Stimulated activated CD8-positive, alpha-beta memory T cell treated with anti-CD3 and anti-CD28 coated beads, Interleukin-12 subunit alpha, Interleukin-12 subunit beta, amount 100 ng/mL, for 1 hour (primary cell): ENCODE measurements at places on chromosomes 12 and 14.

DNA sequence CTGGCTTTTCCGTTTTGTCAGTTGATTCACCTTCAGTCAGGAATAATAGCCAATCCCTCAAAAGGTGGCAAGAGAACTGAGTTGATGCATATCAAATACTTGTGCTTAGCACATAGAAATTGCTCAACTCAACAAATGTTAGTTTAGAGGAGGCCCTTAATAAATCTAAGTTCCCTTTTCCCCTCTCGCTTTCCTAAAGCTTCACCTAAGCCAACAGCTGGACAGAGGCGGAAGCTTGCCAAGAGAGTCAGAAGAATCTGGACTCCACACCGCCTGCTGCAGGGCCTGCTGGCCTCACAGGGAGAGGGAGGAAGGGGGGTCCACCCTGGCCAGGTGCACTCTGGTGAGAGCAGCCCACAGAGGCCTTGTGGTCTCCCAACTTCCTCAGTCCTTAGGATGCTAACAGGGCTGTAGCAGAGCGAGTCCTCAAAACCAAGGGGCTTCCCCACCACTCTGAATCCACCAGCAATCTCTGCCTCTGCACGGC lies 213.1 kb downstream of the CHST11 start:
- no peak for DNase-seq

DNA sequence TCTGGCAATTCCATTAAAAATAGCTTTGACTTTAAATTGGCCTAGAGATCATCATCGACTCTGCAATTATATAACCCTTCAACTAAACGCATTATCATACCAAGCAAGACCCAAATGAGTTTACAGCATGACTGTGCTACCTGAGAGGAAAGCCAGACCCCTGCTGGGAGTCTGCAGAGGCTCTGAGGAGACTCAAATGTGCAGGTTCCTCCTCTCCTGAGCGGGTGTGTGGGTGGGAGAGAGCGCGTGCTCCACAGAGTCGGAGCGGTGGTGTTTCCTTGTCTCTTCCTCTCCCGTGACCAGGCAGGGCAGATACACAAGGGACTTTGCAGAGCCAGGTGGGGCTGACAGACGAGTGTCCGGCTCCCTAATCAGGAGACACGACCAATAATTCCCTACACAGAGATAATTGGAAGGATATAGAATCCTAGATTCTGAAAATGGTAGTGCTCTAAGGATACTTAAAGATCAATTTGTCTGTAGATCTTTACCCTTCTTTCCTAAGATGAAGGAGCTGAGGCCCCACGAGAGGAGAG lies 74.1 kb downstream of the SLC8A3 start:
- DNase-seq, result no peak

GRCh38 chr12:54390668-54391551 lies 6.4 kb upstream of the ZNF385A start:
- DNase-seq, result peak; percentile 47

DNA sequence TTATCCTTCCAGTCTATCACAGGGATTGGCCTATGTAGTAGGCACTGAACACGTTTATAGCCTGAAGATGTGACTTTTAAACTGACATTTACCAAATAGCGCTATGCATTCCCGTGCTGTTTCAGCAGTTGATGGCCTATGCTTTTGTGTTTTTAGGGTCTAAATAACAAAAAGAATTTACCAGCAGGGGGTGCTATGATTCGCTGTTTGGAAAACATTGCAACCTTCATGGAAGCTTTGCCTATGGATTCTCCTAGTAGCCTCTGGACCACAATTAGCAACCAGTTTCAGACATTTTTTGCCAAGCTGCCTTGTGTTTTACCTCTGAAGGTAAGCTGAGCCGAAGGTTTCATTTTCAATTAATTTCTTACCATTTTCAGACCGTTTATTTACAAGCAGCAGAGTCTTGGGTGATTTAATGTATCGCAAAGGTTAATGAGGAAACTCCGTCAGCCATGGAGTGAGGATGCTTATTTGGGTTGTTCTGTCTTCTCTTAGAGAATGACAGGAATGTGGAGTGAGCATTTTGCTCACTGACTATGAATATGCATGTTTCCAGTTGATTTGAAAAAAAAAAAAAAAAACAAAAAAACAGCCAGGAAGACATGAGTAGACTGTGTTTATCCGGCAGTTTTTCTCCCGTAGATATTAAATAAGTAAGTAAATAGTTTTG lies 133.1 kb downstream of the PRIMA1 start:
- no peak for DNase-seq

GRCh38 chr12:102976609-102977280 lies 19.3 kb downstream of the ASCL1 start:
- no peak for DNase-seq

DNA sequence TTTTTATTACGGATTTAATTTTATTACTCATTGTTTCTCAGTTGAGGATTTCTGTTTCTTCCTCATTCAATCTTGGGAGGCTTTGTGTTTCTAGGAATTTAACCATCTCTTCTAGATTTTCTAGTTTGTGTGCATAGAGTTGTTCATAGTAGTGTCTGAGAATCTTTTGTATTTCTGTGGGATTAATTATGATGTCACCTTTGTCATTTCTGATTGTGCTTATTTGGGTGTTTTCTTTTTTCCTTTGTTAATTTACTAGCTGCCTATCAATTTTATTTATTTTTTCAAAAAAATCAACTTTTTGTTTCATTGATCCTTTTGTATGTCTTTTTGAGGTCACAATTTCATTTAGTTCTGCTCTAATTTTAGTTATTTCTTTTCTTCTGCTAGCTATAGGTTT lies 75.9 kb downstream of the IFNG-AS1 start:
- no peak for DNase-seq

DNA sequence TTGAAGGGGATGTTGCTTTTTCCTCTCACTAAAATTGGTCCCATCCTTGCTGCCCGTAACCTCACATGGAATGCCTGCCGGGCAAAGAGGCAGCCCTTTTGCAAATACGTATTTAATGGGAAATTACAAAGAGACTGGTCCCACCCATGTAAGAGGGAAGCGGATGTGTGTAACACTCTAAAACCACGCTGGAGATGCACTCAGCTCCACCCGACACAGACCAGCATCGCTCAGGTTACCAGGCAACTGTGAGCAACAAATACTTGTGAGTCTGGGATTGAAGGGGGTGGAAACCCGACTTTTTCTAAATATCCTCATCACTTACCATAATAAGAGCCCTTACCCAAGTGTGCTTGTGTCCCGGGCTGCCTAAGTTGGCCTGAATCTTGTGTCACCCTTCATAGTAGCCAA lies 47.7 kb downstream of the ELK3 start:
- peak; percentile 57 for DNase-seq

GRCh38 chr12:62911286-62911685 lies 23.7 kb downstream of the PPM1H start:
- no peak for DNase-seq

- DNase-seq, result no peak
Measured at GRCh38 chr14:70827347-70827746, 18.0 kb upstream of the MAP3K9 start.

DNA sequence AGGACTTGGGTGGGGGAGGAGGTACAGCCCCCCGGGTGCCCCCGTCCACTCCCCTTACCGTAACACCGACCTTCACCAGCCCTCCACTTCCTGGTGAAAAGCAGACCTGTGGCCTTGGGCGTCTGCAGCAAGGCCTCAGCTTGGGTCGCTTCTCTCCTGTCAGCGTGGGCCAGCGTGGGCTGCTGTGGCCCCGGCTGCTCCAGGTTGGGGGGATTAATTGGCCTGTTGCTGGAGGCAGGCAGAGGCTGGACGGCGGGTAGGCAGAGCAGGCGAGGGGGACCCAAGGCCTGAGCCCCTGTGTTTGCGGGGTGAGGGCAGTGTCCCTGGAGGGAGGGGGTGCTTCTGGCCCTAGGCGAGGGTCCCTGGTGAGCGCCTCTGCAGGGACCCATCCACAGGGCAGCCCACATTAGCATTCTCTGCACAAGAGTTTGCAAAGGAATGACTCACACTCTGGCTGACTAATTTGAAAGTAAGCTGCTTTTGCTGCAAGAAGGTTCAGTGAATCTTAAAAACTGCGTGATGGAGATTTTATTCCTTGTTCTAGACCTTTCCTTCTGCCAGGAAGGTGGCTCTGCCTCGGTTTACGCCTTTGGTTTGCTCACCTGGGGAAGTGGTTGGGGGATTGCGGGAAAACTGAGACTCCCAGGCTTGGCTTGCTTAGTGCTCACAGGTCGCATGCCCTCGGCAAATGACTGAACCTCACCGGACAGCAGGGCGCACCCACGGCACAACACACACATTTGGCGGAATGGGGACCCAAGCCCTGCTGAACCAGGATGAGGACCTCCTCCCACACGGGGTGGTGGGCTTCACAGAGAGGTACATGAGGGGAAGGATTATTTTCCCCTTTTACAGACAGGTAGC lies 37.9 kb upstream of the DLK1 start:
- DNase-seq, result no peak

GRCh38 chr12:109880938-109881337 lies 597 bp upstream of the GLTP start:
- DNase-seq, result no peak

DNA sequence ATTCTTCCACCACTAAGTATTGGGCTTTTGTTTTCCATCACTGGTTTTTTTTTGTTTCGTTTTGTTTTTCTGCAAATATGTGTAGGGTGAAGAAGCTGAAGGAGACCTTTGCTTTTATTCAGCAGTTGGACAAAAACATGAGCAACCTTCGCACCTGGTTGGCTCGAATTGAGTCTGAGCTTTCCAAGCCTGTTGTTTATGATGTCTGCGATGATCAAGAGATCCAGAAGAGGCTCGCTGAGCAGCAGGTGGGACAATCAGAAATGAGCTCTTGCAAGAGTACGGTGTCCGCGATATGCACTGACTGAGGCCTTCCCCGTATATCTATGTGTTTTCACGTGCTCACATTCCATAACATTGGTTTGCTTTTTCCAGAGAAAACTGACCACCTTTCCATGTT lies 91.5 kb downstream of the ESR2 start:
- no peak for DNase-seq

- no peak for DNase-seq
Measured at GRCh38 chr12:996881-997280, 5.9 kb downstream of the ERC1 start.

GRCh38 chr12:74963867-74964331 lies 245.7 kb downstream of the KCNC2 start:
- DNase-seq, result no peak

DNA sequence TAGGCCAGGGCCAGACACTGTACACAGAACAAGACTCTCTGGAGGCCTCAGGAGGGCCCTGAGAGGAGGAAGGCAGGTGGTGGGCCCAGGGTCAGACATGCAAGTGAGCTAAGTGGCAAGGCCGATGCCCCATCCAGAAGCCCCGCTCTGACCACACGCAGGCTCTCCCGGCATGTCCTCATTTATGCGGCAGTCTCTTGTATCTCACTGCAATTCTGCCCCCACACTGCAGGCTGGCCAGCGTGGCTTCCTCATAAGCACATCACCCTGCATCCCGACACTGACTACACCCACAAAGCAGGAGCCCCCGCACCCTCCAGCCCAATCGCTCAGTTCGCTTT lies 17.5 kb downstream of the SSH1 start:
- DNase-seq, result no peak

- DNase-seq, result no peak
Measured at GRCh38 chr14:26925876-26926584, 328.2 kb upstream of the NOVA1 start.

GRCh38 chr12:94244165-94245133 lies 96.1 kb downstream of the PLXNC1 start:
- no peak for DNase-seq

GRCh38 chr12:79426121-79426520 lies 264.6 kb downstream of the PAWR start:
- DNase-seq, result no peak

GRCh38 chr14:63229330-63230059 lies 25.3 kb downstream of the RHOJ start:
- no peak for DNase-seq

DNA sequence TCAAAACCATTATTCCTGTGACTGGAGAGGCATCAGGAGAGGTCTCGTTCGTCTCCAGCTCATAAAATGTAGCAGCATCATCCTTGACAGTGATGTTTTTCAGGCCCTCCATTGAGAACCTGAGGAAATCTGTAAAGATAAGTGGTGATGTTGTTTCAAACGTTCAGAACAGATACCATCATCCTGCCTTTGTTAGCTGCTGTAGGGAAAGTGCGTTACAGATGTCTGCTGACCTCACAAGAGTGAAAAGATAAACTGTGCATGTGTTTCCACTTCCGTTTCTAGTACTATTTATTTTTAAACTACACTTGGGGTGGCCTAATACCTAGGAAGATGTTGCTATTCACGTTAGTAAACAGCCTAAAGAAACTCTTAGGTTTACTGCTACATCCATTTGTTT lies 28.4 kb downstream of the BCL2L14 start:
- no peak for DNase-seq

- peak; percentile 2 for DNase-seq
Measured at GRCh38 chr14:39368261-39368959, 63.8 kb downstream of the FBXO33 start.

GRCh38 chr12:59834659-59835474 lies 239.0 kb downstream of the SLC16A7 start:
- DNase-seq, result no peak

- DNase-seq, result no peak
Measured at GRCh38 chr12:16520328-16520727, 85.6 kb downstream of the LMO3 start.

DNA sequence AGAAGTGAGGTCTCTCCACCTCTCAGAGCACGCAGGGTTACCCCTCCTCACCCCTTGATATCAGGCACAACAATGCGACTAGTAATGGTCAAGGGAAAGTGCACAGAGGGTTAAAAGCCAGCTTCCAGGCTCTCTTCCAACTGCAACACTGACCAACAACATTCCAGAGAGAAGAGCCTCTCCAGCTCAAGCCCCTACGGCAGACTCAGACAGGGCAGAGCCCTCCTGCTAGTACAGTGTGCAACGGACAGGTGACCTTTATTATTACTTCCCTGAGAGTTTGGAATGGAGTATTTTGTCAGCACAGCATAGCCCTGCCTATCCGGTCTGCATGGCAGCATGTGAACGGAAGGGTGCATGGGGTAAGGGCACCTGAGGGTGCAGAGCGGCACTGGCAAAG lies 73.0 kb downstream of the PTPN21 start:
- DNase-seq, result no peak
